Kidney epithelial cell (primary cell): ENCODE measurements at places on chromosomes 1 and 21. TPM values are rescaled to one million over a fixed set of nuclear protein-coding genes. Genes with fewer than 3 reads are reported as not detected.

The SPATA45 gene
- total RNA-seq: not detected in 2 replicates

The STPG1 gene
- 7.5 and 12.8 TPM in 2 replicates for total RNA-seq

The OLIG2 gene
- not detected in 2 replicates for total RNA-seq

The SGIP1 gene
- total RNA-seq: 6.9 and 9.4 TPM in 2 replicates

The FCRL6 gene
- total RNA-seq: not detected in 2 replicates

The ERG gene
- total RNA-seq: 0.29 and 0.34 TPM in 2 replicates

The ZFP69B gene
- total RNA-seq: 7.9 and 8.1 TPM in 2 replicates

The RAB25 gene
- 30.4 and 46.0 TPM in 2 replicates for total RNA-seq
